ENCODE measurements at places on chromosomes 7 and 10.

DNA sequence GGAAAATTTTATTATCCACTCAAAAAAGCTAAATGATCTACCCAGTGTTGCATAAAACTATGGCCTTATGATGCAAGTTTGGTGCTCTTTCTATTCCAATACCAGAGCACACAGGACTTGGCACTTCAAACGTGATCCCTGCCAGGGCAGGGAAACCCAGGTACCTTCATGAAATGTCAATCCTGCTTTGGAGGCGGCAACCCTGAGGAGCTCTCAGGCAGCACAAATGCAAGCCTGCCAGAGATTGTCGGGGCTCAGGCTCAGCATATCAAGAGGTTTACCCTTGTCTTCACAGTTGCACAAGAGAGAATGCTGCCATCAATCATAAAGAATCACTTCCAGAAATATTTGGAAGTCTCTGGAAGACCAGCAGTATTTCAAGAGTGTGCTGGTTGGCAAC is 151.5 kb downstream of the GLI3 start:
- DNase-seq, result no peak

- no peak for DNase-seq
Measured at GRCh38 chr7:17234398-17235031, 63.9 kb upstream of the AHR start.

- no peak for DNase-seq
Measured at GRCh38 chr10:104824380-104825006, 183.4 kb downstream of the SORCS3 start.

- DNase-seq, result no peak
Measured at GRCh38 chr10:110783509-110784107, 88.1 kb upstream of the PDCD4 start.

DNA sequence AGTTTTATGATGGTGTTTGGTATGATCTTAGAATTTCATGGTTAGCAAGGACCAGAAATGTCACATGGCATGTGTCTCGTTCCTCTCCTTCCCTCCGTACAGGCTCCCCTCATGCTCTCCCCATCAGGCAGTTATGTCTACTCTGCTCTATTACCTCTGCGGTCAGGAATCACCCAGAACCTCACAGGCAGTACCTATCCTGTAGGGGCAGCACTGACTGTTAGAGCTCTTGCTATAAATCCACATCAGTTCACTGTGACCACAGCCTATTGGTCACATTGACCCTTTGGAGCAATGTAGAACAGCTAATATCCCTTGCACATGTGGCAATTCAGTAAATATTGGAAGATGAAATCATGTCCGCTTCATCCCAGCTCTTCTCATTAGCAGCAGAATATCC is 151.8 kb downstream of the WNT2 start:
- DNase-seq, result no peak

GRCh38 chr7:2086229-2086628 is 146.5 kb downstream of the MAD1L1 start:
- DNase-seq, result no peak

DNA sequence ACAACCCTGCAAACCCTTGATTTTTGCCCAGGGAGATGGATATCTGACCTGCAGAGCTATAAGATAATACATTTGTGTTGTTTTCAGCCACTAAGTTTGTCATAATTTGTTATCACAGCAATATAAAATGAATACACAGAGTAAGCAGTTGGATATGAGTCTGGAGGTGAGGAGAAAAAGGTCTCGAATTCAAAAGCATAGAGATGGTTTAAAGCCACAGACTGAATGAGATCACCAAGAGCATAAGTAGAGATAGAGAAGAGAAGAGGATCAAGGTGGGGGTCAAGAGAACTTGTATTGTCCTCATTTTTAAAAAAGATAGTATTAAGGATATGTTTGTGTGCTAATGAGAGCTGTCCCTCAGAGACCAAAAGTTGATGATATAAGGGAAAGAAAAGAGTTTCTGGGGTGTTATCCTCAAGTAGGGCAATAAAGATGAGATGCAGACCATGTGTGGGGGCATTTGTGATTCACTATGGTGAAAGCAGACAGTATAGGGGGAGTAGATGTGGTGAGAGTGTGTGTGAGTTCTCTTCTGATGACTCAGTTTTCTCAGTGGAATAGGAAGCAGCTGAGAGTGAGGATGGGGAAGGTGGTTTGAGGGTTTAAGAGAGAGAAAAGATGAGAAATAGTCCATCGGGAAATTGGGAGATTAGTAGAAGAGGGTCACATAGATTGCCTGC is 25.8 kb upstream of the PCGF5 start:
- no peak for DNase-seq

DNA sequence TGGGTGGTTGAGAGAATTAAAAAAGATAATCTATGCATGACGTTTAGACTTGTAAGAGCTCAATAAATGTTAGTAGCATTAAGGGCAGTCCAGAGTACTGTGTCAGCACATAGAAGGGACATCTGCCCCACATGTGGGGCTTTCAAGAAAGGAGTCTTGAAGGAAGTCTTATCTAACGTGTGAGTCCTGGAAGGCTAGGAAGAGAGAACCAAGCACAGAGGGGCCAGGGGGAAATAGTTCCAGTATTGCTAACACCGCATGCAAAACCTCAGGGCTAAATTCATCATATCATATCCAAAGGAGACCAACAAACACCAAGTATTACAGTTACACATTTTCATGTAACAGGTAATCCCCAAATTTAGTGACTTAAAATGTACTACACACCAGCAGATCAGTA is 122.7 kb downstream of the AOAH start:
- no peak for DNase-seq

GRCh38 chr7:154167807-154168206 is 115.6 kb downstream of the DPP6 start:
- no peak for DNase-seq

DNA sequence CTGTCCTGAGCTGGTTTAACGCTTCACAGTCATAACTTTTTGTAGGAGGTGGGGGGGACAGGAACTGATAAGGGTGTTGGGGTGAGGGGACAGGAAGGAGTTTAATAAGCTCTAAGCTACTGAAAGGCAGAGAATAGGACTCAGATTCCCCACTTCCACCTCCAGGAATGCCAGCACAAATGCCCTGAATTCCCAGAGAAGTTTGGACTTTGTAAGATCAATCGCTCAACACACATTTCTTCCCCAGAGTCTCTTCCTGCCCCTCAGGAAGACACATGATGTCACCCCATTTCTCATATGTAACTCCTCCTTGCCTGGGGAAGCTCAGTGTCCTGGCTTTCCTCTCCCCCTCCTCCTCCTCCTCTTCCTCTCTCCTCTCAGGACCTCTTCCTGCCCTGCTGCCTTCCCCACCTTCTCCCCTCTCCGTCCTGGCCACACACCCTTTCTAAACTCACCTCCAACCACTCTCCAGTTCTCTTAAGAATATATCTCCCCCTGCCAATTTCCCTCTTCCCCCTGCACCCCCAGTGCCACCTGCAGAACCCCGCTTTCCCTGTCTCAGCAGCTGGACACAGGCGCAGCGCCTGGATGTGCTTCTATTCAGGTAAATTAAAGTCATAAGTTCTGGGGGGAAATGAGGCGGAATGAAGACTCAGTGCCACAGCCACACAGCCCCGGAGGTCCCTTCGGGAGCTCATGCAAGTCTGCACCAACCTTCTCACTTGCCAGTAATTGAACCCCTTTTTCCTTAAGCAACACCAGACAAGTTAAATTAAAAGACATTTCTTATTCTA is 5.3 kb upstream of the LOXL4 start:
- DNase-seq, result no peak

DNA sequence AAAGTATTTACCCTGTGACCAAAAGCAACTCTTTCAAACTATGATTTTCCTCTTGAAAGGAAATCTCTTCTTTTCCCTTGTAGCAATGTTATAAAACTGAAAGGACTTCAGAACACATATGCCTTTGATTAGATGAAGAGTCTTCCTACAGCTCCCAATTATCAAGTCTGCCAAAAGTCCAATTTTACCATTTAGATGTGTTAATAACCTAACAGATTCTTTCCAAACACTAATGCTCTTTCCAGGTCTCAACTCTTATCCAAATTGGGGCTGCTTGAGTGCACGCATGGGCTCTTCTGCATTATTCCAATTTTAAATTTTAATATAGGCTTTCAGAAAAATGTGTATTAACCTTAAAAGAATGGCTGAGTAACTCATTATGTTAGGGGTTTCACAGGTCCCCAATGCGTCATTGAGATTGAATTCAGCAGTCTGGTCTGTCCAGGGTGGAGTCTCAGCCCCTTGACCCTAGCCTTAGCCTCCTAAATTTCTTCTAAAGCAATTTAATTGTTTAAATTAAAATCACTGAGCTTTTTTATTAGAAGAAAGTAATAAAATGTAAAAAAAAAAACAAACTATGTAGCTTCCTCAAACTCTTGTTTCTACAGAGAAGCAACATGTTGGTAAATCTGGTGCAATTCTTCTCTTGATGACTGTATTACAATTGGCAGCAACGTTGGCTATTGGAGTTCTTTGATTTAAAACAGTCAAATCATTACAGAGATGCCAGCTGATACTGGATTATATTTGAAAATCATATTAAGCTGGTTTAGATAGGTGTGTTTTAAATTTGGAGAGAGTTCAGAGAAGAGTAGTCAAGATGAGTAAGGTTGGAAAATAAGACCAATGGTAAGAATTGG is 170.4 kb downstream of the DKK1 start:
- DNase-seq, result no peak

DNA sequence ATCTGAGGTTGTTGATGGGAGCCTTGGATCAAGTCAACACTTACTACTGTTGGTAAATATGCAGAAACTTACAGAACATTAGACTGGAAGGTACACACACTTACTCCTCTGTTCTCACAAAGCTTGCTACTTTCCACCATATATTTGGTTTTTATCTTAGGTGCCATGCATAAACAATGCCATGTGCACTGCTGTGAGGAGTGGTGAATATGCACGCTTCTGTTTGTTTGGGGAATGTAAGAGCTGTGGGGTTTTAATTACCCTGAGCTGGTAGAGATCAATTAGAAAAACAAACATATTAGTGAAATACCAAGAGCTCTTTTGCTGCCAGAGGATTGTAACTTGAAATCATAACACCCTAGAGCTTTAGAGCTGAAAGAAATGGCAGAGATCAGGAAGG is 79.8 kb upstream of the ARID5B start:
- no peak for DNase-seq

DNA sequence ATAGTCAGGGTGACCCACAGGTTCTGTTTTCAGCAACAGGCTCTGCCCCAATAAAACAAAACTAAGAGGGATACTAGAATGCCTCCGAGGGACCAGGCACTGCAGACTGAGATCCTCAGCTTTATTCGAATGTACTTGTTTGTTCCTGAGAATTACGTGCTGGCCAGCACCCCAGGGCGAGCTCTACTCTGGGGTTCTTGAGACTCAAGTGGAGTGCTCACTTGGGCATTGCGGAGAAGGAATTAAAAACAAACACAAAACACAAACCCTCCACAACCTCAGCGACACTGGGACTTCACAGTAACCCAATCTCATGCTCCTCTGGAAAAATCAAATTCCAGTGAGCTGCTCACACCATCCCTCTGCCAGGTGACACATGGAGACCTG is 250.7 kb downstream of the TNS3 start:
- DNase-seq, result no peak

GRCh38 chr10:114914560-114914959 is 23.4 kb upstream of the TRUB1 start:
- no peak for DNase-seq

DNA sequence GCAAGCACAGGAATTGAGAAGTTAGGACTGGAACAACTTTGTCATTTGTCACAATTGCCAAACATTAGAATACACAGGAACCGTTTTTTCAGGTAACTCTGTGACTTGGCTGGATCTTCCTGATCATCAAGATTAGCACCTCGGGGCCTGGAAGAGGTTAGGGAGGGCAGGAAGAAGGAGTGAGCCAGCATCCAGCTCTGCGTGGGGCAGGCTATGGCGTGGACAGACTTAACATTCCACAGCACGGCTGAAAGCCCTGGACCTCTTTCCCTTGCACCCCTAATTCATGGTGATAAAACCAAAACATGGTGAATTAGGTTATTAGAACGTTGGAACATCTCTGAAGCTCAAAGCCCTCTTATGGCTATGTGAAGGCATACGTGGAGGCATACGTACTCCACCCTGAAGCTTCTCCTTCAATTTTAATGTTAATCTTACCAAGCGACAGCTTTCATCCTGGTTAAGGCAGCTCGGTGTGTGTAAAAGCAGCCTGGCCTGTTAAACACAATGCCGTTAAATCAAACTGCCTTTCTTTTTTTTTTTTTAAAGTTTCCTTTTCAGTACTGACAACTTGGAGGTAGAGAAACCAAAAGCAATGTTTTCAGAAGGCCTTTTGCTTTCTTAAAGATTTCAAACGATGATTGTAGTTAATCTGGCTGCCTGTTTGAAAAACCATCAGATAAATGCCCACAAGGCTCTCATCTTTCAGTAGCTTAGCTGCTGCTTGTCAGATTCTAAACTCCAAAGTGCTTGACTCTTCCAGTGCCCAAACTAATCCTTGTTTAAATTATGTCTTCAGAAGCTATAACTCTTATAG is 4.5 kb downstream of the GRK5 start:
- DNase-seq, result no peak

DNA sequence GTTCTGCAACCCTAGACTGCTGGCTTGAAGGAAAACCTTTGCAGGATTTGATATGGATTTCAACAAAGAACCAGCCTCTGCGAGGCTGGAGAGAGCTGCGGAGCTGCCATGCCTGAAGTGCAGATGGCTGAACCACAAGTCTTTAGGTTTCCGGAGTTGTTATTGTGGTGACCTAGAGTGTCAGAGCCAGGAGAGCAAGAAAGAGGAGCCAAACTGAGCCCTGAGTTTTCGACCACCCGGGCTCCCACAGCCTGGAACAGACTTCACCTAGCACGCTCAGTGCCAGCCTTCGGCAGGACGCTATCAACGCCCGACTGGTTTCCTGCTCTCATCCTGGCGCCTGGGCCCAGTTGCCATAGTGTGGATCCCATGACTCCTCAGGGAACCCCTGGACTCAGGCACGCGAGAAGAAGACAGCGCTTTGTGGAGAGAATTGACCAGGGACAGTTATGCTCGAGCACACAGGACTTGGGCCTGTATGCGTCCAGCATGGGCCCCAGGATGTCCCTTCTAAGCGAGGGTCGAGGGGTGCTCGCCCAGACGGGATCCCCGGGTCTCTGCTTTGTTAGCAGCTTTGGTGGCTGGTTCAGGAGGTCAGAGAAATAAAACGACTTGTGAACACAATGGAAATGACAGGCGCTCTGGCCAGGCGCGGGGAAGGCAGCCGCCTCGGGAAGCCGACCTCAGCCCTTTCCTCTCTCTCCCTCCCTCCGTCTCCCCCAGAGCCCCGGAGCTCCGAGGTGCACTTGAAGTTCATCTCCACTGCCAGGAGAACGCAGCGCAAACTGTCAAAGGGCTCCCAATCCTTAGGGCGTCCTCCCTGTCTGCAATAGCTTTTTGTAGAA is 1.8 kb upstream of the GAD2 start:
- peak; percentile 57 for DNase-seq
